CD4-positive, alpha-beta T cell (primary cell): ENCODE measurements at places on chromosomes 5 and 9. TPM values are rescaled to one million over a fixed set of nuclear protein-coding genes. Genes with fewer than 3 reads are reported as not detected.

DNA sequence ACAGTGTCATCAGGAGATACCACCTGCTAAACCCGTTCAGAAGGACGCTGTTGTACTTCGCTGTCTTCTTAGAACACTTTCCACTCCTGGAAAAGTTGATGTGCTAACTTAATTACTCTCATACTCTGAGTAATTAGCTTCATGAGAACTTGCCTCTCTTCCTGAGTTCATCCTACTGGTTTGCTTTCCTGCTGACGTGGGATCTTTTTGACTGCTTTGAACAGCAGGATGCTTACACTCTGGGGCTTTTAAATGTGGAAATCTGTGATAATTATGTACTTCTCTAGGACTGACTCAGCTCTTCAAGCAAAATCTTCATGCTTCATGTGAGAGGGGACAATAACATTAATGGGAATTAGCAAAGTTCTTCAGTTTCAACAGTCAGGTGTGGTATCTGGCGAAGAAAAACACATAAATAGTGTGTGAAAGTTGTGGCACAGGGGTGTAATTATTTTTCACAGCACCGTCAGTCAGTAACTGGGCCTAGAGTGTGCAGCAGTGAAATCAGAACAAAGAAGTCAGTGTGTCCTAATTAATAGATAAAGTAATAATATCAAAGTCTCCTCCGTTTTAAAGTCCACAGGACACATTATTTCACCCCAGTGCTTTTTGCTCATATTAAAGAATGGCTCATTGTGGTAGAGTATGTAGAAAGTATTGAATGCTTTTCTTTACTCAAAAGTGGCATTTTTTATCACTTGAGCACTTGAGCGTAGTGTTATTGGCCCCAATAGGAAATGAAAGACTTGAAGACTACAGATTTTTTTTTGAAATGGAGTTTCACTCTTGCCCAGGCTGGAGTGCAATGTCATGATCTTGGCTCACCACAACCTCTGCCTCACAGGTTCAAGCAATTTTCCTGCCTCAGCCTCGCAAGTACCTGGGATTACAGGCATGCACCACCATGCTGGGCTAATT, 140.9 kb upstream of the DMRT1 start:
- no peak for DNase-seq

The FCN1 gene
- 9.9 TPM for total RNA-seq

DNA sequence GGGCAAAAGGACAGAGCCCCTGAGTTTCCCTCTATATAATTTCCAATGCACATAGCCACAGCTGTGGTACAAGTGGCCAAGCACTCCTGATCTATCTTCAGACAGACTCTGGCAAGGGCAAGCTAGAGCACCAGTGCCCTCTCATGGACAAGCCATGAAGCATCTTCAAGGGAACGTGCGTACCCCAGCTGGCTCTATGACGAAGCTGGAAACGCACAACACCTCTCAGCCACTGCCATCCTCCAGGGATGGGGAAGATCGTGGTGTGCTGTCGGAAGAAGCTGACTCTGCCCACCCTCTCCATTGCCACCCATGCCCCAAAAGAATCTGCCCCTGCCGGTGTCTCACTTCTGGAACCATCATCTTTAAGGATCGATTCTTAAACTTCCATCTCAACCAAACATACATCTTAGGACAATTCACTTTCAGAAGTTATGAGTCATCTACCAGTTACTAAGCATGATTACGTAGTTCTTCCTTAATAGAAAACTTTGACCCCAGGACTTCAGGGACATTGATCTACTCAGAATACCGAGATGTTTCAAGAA, 482.9 kb downstream of the AGTPBP1 start:
- DNase-seq: no peak

DNA sequence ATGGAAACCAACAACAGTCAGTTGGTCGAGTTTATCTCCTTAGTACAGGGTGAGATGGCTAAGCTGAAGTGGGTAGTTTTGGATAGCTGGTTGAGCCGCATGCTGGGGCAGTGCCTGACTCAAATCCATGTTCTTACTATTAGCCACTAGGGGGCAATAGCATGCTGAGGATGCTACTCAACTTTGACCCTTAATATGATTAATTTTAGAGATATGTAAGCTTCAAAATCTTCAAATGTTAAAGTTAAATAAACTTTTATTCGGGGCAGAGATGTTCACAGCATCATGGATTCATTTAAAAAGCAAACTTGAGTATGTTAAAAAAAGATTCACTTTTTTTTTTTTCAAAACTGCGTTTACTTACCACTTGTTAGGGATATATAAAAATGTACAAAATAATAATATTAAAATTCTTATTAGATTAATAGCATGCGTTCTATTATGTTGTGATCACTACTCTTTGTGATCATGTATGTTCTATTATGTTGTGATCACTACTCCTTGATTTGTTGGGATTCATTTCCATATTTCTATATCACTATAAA, 57.0 kb downstream of the C9orf153 start:
- peak; percentile 58 for DNase-seq

- DNase-seq: peak; percentile 35
Observed at GRCh38 chr9:128254855-128255759, 20.7 kb downstream of the GOLGA2 start.

The NAIF1 gene
- total RNA-seq: 11.5 TPM

DNA sequence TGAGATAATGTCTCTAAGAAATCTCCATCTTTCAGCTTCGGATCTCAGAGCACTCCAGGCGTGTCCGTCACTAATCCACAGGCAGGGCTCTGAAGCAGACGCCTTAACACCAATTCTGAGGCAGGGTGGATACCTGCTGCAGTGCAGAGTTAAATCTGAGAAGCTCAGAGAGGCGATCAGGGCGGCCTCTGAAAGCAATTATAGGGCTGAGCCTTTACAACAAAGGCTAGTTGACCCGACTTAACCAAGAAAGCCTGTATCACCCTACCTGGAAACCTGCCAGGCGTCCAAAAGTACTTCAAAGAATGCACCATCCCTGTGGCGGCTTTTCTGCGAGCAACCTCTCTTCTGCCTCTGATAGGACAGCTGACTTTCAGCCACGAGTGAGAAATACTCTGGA, 134.8 kb upstream of the MSX2 start:
- no peak for DNase-seq

DNA sequence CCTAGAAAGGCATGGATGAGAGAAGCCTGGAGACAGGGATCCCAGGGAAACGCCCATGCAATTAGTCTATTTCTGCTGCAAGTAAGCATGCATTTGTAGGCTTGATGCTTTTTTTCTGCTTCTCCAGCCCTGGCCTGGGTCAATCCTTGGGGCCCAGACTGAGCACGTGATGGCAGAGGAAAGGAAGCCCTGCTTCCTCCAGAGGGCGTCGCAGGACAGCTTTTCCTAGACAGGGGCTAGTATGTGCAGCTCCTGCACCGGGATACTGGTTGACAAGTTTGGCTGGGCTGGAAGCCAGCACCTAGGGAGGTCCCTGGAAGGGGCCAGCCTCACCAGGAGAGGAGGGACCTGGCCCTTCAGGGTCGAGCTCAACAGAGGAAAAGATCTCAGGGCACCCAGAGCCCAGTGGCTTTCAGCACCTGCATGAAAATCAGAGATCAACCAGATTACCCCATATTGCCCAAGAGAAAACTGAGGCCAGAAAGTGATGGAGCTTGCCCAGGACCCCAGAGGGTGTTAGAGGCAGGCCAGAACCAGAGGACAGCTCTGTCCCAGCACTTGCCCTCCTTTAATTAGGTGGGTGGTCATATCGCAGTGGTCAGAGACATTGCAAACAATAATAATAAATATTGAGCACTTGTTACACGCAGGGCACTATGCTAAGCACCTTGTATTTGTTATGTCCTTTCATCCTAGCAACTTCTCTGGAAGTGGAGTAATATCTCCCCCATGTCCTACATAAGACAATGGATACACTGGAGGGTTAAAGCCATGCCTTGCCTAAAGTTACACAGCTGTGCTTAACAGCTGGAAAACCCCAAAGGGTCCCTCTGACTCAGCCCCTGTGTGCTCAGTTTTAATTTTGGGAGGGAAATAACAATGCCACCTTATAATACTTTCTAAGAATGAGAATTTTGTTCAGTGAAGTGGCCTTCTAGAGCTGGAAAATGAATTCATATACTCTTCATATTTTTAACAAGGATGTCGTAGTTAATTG, 67.1 kb downstream of the KLF4 start:
- peak; percentile 7 for DNase-seq

GRCh38 chr5:58944221-58944620, 361.3 kb downstream of the RAB3C start:
- no peak for DNase-seq

GRCh38 chr9:76571288-76571687, 112.3 kb downstream of the GCNT1 start:
- peak; percentile 29 for DNase-seq

The EPB41L4B gene
- total RNA-seq: not detected

The CYLC2 gene
- total RNA-seq: not detected

- no peak for DNase-seq
Observed at GRCh38 chr9:19018201-19018600, 14.8 kb downstream of the SAXO1 start.

The IFNA7 gene
- not detected for total RNA-seq

- DNase-seq: no peak
Observed at GRCh38 chr5:159581502-159582249, 251.4 kb upstream of the IL12B start.

GRCh38 chr5:169168280-169168679, 132.7 kb downstream of the SLIT3 start:
- no peak for DNase-seq

The LVRN gene
- total RNA-seq: 0.17 TPM

The ATOX1 gene
- total RNA-seq: 11.2 TPM

The KIF4B gene
- not detected for total RNA-seq

GRCh38 chr9:125829743-125830142, 82.6 kb downstream of the PBX3 start:
- peak; percentile 40 for DNase-seq

DNA sequence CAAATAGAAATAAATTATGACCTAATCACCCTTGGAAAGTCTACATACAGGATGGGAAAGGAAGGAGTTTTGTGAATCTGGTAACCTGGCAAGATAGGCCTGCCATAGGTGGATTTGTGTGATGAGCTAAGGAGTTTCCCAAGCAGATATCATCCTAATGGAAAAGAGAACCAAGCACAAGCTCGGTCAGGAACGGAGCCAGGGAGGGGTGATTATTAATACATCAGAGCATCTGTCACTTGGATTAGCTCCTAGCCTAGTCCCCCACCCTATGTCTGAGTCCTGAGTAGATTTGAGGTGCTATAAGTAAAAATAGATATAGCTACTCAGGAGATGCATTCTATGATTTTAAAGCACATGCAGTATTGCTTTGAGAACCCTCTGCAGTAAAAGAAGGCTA, 57.3 kb upstream of the SMARCA2 start:
- no peak for DNase-seq

DNA sequence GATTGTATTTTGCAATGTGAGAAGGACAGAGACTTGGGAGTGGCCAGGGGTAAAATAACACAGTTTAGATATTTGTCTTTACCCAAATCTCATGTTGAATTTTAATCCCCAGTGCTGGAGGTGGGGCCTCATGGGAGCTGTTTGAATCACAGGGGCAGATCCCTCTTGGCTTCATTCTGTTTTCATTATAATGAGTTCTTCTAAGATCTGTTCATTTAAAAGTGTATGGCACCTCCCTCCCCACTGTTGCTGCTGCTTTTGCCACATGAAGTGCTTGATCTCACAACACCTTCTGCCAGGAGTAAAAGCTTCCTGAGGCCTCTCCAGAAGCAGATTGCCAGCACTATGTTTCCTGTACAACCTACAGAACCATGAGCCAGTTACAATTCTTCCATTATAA, 28.1 kb downstream of the COX7C start:
- no peak for DNase-seq

DNA sequence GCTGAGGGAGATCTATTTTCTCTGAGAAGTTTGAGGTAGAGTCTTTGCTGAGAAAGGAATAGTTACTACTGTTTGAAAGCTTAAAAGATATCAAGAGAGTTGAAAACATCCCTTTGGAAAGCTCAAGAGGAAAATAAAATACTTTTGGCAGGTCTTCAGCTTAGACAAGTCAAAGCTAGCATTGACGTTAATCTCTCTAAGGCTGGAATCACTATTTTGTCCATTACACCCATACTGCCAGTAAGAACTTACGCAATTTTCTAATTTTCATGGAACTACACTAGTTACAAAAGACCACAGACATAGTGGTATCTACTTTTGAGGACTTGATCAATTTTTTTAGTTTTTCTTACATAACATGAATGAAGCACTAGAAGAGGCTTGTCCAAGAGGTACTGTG, 494.9 kb downstream of the PSAT1 start:
- no peak for DNase-seq

DNA sequence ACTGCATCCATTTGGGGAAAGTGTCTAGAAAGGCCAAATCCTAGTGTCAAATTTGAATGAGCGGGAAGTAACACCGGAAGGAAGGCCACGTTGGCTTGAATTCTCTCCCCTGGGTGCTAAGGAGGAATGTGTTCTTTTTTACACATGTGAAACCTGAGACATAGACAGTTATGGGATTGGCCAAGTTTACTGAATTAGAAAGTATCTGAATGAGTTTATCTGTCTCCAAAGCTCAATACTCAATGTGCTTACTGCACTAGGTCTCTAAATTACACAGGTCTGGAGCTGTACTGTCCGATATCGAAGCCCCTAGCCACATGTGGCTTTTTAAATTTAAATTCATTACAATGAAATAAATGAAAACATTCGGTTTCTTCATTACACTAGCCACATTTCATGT, 6.0 kb downstream of the DMRT1 start:
- DNase-seq: no peak

- no peak for DNase-seq
Observed at GRCh38 chr5:143887903-143888665, 76.1 kb downstream of the HMHB1 start.

- no peak for DNase-seq
Observed at GRCh38 chr5:153511622-153512021, 21.2 kb downstream of the GRIA1 start.

- no peak for DNase-seq
Observed at GRCh38 chr9:87285183-87285850, 212.3 kb upstream of the DAPK1 start.

GRCh38 chr9:102534031-102534430, 461.1 kb upstream of the CYLC2 start:
- no peak for DNase-seq

The PCDHB6 gene
- not detected for total RNA-seq

DNA sequence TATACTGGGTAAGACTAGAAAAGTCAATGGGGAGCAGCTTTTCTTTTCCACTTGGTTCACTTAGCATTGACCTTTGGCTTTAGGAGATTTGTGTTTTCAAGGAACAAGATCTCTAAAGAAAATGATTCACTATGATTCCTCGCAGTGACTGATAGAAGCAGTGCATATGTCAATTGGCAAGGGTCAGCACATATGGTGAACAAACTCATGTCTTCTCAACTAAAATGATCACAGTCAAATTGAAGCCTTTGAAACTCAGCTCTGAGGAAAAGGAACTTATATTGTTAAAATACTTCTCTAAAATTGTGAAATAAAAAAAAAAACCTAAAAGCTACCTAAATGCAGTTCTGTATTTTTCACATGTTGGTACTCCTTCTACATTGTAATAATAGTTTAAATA, 43.2 kb upstream of the IL7R start:
- no peak for DNase-seq

The NREP gene
- total RNA-seq: 2.3 TPM

The IARS1 gene
- total RNA-seq: 49.8 TPM

The FGF1 gene
- not detected for total RNA-seq

DNA sequence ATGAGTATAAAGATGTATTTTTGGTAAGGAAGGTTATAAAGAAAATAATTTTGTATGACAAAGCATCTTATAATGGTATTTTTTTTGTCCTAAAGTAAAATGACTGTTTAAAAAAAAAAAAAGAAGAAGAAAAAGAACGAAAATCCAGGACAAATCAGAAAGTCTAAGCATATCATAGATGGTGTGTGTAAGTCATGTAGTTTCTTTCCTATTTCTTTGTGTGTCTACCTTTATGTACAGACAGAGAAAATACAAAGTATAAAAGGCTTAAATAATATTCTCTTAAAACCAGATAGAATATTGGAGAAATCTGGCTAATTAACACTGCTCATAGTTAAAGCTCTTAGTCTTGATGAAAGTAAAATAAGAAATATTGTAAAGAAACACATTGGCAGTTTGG, 7.7 kb downstream of the RIGI start:
- no peak for DNase-seq
